GM04503 (cell line): ENCODE measurements at places on chromosomes 11 and 22.

DNA sequence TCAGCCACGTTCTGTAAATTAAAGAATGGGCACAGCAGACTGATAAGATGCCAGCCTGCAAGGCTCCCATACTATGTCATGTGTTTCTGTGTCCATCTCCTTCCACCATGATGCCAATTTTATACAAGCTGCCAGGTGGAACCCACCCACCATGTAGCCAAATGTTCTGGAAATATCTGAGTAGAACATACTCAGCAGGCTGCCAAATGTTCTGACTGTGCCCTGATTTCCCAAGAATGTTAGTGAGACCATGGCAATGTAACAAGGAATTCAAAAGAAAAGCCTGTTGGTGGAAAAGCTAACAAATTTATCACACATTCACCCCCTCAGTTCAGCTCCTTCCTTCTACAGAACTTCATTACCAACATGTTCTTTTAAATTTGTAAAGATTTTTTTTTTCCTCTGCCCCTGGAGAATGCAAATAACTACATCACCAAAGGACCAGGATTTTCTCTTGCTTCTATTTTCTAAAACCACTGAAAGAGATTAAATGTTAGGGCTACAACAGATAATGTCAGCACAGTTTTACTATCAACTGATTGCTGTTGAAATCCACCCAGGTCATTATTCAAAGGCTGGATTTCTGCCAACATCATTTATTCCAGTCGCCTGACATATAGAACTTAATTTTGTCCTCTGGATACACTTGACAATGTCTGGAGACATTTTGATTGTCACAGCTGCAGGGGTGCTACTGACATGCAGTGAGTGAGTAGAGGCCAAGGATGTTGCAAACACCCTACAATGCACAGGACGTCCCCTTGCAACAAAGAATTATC is 3.1 kb downstream of the DMC1 start:
- DNase-seq: no peak

- peak; percentile 79 for DNase-seq
These were observed 11.4 kb upstream of the CAT start for GRCh38 chr11:34427186-34427805.

- DNase-seq: no peak
These were observed 195.9 kb downstream of the CSNK2A3 start for GRCh38 chr11:11157185-11157584.

DNA sequence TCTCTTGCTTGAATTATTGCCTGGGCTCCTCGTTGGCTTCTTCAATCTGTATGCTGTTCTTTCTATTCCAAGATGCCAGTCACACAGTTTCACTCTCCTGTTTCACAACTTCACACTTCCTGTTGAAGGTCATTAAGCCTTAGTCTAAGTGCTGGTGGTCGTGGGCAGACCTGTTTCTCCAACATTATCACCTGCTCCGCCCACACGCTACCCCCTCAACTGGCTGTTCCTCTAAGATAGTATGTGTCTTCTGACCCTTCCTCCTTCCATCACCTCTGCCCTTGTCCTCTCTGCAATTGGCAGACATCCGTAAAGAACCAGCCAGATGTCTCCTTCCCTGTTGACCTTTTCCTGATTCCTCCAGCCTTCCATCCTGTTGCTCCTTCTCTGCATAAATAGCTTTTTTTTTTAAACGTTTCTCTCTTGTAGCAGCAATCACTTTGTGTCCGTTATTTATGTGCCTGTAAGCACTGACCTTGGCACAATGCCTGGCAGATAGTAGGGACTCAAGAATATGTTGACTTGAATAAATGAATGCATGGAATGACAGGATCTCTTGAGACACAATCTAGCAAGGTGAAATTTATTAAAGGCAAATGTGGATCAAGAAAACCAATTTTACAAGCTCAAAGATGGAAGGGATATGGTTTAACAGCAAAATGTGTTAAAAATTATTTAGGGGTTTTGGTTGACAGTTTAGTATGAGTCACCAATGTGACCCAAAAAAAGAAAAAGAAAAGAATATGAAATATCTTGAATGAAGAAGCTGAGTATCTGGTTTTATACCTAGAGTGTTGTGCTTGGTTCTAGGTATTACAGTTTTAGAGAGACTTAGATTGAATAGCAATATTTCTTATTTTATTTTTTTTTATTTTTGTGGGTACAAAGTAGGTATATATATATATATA is 12.6 kb downstream of the DIXDC1 start:
- DNase-seq: no peak

GRCh38 chr22:46734830-46735453 is 3.1 kb downstream of the CERK start:
- DNase-seq: no peak

- no peak for DNase-seq
These were observed 243.9 kb downstream of the TENM4 start for GRCh38 chr11:79196950-79197349.
